Suppressor macrophage (primary cell): ENCODE measurements at places on chromosomes 7 and 10.

- DNase-seq = no peak
Measured at GRCh38 chr10:26759008-26759407, 61.5 kb downstream of the PDSS1 start.

GRCh38 chr10:26593896-26594295 is 103.6 kb upstream of the PDSS1 start:
- no peak for DNase-seq

DNA sequence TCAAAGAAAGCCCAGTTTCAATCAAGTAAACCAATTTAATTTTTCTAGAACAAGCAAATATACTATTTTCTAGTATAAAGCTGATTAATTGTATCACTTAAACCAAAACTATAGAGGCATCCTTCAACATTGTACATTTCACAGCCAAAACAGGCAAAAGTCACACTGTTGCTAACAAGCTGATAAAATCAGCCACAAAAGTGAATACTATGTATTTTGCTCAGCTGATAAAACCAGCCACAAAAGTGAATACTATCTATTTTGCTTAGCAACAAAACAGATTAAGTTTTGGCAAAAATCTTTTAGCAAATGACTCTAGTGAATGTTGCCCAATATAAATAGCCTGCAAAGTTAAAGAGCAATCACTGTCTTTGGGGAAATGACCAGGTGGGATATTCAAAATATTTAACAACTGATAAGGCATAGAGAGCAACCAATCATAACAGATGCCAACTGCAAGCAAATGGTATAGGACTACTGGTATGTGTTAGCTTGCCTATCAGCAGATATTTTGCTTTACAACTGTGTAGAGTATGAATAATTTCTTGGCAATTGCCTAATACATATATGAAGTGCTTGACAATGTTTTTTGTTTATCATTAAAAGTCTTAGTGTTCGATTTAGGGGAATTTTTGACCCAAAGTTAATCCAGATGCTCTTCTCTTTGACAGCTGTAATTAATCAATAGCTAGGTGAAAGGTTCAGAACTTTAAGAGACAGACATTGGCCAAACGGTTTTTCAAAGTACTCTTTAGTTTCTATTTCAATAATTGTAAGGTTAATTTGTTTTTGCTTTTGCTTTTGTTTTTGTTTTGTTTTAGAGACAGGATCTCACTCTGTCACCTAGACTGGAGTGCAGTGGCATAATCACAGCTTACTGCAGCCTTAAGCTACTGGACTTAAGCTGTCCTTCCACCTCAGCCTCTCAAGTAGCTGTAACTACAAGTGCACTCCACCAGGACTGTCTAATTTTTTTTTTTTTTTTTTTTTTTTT is 44.4 kb upstream of the SP4 start:
- no peak for DNase-seq

- no peak for DNase-seq
Measured at GRCh38 chr10:123496996-123497660, 169.0 kb upstream of the GPR26 start.

- DNase-seq = no peak
Measured at GRCh38 chr7:3188946-3189345, 112.1 kb upstream of the SDK1 start.

GRCh38 chr7:40489844-40490602 is 355.2 kb downstream of the SUGCT start:
- DNase-seq = no peak

- no peak for DNase-seq
Measured at GRCh38 chr7:42606193-42606905, 305.5 kb downstream of the C7orf25 start.

DNA sequence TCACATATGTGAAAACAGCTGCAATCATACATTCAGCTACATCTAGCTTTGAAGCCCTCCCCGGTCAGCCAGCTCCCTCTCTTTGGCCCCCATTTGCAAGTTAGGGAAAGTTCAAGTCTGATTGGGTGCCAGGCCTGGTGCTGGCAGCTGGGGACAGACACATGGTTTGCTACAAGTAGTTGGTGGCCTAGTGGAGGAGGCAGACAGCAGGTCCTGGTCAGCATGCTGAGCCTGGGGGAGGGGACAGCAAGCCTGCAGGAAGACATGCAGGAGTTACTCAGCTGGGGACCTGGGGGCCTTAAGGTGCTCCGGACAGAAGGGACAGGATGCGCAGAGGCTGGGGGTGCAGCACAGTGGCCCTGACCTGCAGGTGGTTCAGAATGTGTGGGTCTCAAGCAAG is 956.9 kb upstream of the ZNF722 start:
- DNase-seq = no peak

DNA sequence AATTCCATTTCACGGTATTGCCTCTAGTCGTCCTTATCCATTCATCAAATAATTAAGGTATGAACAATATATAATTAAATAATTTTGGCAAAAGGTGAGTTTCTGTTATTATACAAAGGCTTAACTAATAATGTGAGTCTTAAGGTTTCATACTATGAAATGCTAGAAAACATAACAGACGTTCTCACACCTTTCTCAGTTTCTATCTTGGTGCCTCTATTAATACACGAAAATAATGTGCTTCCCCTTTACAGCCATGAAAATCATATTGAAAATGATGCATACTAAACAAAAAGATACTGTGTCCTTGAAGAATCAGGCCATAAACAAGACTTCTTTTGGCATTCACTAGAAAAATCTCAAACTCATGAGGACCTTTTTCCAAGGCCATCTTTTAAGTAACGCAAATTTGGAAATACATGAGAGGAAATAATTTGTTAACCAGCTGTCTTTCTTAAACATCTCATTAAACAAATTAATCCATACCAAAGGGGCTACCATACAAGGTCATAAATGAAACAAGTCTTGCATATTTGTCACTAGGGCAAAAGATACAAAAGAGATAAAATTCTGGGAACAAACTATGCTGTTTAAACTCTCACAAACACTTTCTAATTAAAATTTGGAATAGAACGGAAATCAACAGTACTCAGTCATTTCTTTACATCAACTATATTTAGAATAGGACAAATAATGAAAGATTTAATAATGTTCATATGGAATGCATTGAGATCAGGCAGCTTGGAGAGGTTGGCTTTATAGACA is 53.9 kb upstream of the CAV2 start:
- DNase-seq = no peak

DNA sequence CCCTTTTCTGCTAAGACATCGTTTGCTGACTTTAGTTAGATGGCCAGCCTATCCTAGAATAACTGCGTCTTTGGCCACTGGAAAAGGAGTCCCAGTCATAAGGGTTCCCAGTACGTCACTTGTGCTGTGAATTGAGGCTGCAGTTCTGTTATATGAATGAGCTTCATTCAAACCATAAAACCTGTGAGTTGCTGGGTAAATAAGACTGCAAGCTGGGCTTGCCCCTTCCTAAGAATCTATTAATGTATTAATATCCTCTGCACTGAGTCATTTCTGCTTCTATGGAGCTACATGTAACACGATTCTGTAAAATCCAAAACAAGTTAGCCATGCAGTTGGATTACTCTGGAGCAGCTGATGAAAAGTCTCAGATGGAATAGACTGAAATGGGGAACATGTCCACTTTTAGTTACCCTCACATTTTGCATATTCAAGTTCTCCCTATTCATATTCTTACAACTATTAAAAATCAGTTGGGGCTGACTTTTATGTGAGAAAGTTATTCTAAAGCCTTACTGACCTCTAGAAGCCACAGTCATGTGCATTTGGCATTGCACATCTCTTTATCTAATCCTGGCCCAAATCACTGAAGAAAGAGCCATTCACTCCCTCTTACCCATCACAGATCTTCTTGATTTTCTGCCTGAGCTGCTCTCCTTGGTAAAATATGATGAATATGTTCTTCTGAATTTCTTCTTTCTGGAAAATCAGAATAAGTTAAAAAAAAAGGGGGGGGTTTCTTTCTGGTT is 41.8 kb upstream of the TMEM213 start:
- no peak for DNase-seq

GRCh38 chr7:47670729-47671128 is 88.8 kb upstream of the TNS3 start:
- peak; percentile 85 for DNase-seq

DNA sequence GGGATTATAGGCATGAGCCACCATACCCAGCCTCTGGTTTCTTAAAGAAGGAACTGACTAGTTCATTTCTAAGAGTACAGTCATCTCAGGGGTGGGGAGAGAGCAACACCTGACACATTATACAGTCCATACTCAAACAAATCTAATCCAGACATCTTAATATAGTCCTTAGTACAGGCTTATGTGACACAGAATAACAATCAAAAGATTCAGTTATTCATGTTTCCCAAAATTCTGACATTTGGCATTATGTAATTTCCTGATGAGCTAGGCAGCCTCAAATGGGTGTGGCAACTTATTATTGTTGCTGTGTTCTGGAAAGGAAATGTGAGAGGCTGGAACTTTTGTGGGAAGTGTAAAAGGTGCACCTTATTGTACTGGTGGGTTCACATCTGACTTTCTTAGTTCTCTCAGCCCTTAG is 116.3 kb downstream of the WDFY4 start:
- peak; percentile 68 for DNase-seq

GRCh38 chr10:70771311-70772194 is 13.6 kb downstream of the TBATA start:
- DNase-seq = no peak

GRCh38 chr10:93065675-93066543 is 5.3 kb downstream of the CYP26C1 start:
- no peak for DNase-seq

- no peak for DNase-seq
Measured at GRCh38 chr10:35674843-35675242, 32.7 kb upstream of the FZD8 start.

GRCh38 chr10:94735197-94735596 is 27.3 kb upstream of the CYP2C19 start:
- DNase-seq = no peak

DNA sequence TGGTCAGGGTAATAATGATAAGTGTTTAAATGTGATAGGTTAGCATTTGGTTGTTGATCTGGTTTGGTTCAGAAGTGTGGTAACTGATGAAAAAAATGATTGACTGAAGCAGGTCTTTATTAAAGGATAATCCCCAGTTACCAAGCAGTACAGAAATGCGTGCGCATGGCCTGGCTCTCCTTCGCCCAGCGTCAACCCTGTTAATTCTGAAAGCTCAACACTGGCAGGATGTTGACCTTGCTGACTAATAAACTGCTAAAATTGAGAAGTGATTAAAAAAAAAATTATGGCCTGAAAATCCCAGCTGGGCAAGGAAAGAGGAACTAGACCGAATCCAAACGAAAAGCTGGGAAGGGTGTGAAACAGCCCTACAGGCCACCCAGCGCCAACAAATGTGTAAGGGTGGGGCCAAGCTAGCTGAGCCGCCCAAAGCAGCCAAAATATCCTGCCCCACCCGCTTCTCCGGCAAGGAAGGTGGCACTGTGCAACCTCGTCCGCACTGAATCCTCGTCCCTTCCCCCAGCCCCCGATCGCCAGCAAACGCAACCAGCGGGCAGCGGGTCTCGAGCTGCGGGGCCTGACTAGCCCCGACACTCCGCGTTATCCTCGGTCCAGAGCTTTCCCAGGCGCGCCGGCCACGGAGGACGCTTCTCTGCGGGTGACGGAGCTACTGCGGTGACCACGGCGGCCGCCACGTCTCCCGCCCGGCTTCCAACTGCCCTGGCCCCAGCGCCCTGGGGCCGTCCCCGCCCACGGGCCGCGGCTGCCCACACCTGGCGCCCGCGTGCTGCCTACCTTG is 561 bp downstream of the SHTN1 start:
- DNase-seq = peak; percentile 94

DNA sequence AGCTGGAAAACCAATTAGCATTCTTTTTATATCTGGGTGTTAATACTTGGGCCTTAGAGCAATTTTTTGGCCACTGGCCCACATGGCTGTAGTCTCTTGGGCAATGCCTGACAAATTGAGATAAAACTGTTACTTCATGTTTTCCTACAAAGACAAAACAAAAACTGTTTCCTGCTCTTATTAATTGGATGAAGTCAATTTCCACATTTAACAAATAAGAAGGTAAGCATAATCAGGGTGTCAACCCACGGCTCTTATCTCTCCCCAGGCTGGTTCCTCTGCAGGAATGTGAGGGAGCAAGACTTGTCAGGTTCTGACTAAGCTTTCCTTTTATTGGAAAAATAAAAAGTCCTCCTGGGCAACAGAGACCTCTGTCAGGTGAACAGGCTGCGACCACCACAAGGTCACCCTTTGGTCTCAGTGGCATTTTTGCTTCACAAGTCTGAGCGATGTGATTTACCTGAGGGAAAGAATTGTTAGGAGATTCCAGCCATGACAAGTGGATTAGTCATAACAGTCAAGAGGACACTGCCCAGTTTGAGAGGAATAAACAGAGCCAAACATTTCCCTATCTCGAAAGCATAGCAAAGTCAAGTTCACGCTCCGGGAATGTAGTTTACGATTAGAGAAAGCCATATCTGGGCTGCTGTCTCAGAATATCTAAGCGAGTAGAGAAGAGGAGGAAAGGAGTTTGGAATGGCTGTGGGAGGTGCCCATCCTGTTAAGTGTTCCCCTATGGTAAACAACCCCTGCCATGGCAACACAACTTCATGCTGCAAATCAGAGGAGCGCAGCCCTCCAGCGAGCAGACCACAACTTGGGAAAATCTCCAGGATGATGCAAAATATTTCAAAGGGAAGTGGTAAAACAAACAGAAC is 144.4 kb downstream of the TES start:
- peak; percentile 22 for DNase-seq

GRCh38 chr10:7788639-7789286 is 786 bp downstream of the ATP5F1C start:
- no peak for DNase-seq

DNA sequence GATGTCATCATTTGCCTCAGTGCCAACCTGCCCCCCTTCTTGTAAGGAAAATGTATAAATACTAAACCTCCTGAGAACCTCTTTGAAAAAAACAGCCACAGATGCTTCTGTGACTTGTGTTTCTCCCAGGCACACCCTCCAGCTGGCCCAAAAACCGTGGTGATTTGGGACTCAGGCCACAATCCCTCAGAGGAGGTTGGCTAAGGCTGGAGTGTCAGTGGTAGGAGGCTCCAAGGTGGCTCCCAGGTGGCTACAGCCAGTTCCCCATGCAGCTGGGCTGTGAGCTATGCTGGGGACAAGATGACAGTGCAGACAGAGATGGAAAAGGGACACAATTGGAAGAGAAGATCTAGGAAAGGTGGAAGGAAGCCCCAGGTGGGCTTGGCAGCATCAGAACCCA is 104.7 kb downstream of the CPXM2 start:
- no peak for DNase-seq

DNA sequence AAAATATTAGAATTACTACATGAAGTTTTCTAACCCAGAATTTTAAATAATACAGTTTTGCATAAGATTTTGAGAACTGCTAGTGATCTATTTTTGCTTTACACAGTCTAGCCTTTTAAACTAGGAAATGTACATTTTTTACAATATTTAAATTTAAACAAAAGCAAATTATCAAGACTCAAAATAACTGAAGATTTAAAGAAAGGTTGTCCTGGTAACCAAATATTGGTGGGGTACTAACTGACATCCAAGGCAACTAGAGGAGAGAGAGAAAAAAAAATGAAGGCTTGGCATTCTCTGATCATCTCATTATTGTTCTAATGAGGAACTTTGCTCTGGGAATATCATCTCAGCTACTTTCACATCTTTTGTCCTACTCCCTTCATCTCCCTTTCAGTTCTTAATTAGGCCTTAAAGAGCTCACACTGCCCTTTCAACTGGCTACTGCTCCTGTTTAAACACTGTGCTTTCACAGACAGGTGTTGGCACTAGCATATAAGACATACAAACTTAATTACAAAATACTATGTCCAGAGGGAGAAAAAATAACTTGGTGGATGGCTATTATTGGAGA is 33.7 kb downstream of the RAB11FIP2 start:
- no peak for DNase-seq
